ENCODE measurements at places on chromosomes 3 and 15. TPM values are rescaled to one million over a fixed set of nuclear protein-coding genes. Genes with fewer than 3 reads are reported as not detected.

DNA sequence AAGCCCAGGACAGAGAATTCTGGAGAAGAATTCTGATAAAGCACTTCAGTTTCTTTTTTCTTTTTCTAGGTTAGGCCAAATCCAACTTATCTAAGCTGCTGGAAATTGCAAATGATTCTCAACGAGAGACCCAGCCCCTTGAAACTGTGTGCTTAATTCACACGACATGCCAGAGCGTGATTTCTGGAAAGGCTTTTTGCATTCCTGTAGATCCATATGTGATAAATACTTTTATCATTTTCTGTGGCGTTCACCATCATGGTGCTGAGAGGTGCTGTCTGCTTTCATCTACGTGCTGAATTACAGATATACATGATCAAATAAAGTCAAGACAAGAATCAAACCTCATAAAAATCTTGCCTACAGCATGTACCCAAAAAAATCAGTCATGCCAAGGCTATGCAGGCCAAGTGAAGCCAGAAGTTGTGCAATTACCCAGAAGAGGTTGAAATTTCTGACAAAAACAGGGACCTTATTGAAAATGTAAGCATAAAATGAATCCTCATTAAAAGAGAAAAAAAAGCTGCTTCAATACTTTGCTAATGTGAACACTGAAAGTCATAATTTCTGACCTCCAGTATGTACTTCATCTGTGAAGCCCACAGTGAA, 10.8 kb upstream of the MEF2A start:
- no peak for DNase-seq

DNA sequence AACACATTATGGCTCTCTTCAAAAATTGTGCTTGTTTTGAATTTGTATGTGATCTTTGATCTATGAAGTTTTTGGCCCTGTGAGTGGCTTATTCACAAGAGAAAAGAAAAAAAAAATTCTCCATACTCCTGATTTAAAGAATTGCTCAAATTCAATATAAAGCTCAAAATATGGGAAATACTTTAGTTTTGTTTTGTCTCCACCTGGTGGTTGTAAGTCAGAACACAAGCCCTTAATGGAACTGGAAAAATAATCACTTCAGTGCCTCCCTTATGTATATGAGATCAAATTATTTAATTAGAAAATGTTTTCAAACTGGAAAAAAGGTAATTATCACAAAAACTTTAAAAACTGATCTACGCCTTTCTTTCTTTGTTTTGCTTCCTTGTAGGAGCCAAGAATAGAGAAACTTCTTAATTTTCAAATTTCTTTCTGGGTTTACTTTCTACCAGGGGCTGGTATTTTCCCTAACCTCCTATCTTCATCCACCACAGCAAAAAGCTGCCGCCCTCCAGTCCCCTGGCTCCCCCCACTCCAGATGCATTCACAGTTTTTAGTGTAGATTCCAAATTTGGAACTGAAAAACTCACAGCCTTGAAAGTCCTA, 50.6 kb downstream of the SERP1 start:
- DNase-seq = no peak

Gene HRG
- total RNA-seq = not detected

DNA sequence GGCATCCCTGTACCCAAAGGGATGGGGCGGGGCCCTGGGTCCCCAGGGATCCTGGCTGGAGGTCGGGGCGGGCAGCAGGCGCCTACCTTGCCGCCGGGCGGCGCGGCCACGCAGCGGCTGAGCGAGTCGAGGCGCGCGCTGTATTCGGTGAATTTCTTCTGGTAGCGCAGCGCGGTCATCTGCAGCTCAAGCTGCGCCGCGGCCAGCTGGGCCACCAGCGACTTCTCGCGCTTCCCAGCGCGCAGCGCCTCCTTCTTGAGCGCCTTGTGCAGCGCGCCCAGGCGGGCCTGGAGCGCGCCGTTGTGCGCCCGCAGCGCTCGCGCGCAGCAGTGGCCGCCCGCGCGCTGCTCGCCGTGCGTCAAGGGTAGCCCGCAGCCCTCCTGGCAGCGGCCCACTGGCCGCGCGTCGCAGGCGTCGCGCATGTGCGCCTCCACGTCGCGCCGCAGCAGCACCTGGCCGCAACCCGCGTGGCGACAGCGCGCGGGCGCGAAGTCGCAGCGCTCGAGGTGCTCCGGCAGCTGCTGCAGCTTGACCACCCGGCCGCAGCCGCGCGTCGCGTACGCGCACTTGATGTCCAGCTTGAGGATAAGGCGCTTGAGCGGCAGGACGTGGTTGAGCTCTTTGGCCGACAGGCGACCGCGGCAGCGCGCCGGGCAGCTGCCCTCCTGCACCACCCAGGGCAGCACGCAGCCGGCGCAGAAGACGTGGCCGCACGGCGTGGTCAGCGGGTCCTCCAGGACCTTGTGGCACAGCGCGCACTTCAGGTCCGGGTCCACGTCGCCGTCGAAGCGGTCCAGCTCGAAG, 522 bp downstream of the PDZRN3 start:
- DNase-seq = no peak

DNA sequence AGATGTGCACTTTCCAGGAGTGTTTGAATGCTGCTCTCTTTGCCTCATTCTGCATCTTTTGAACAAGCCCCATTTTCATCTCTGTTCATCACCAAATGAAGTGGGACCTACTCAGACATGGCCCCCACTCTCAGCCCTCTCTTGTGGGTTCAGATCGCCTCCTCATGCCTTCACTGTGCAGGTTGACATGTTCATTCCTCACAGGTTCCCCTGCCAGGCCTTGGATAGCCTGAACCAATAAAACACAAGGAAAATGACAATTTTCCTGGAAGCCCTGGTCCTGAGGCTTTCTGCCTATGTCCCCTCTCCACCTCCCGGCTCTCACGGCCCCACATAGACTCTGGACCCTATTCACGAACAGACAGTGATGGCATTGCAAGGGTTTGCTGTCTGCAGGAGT, 17.7 kb downstream of the KLF15 start:
- DNase-seq = no peak

DNA sequence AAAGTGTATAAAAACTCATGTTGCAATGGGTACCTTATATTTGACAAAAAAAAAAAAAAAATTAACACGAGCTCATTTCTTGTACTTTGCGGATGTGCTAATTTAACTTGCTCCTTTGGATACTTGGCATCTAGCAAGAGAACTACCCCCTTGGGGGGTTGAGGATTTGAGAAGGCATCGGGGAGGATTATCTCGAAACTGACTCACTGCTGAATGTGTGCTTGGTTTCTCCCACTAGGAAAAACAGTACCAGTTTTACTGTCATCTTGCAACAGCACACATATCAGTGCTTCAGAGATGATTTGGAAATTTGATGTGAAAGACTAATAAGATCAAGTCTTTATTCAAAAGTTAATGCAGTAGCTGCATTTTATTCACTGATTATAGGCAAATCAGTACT, 891 bp downstream of the EXOG start:
- DNase-seq = no peak

GRCh38 chr3:9951598-9951961, 628 bp downstream of the PRRT3 start:
- no peak for DNase-seq

GRCh38 chr15:62449638-62450037, 284.6 kb upstream of the C2CD4B start:
- no peak for DNase-seq

GRCh38 chr3:8903191-8903590, 60.1 kb downstream of the RAD18 start:
- no peak for DNase-seq

Gene ECE2
- total RNA-seq = not detected

- no peak for DNase-seq
These were observed 1.0 kb upstream of the ISY1 start for GRCh38 chr3:129161860-129162271.

- no peak for DNase-seq
These were observed 202.0 kb upstream of the VEPH1 start for GRCh38 chr3:157705258-157705657.

DNA sequence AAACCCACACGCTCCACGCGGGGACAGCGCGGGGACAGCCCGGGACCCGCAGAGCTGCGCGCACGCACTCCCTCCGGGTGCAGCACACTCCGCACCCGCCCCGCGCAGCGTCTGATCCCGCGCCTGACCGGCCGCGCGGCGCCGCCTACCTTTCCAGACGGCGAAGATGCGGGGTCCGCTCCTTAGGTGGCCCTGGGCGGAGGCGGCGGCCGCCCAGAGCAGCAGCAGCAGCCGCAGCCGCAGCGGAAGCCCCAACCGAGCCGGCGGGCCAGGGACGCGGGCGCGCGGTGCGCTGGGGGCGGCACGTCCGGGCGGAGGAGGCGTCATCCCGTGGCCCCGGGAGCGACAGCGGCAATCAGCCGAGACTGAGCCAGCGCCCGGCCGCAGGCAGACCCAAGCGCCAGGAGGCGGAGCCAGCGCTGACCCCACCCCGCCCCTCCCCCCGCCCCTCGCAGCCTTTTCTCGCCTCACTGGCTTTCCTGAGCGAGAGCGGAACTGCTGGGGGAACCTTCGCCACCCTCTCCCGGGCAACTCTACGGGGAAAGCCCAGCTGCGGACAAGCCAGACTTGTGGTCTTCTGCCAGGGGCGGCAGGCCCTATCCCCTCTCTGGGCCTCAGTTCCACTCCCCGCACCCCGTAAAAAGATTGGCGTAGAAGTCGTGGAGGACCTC, at the start of gene SEMA7A:
TSS of gene SEMA7A (minus strand) at position 367 of the 671 bp plus-strand sequence. CDS start at position 327, 40 bp downstream.
- DNase-seq = no peak

DNA sequence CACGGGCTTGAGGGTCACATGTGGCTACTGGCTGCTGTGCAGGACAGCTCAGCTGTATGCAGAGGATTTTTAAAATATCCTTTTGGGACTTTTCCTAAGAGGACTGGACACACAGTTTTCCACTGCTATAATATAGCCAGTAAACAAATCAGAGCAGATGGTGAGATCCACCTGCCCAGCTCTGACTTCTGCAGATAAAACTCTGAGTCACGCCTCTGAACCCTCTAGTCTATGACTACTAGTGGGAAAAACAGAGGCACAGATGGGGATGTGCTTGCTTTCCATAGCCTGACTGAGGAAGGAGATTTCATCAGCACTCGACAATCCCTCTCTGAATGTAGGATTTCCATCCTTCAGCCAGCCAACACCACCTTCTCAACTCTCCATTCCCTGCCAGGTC, 45.1 kb downstream of the COLQ start:
- DNase-seq = no peak

Data from thoracic aorta (tissue), 2 donors.